ENCODE measurements at places on chromosomes 4 and X.

GRCh38 chr4:183244506-183244905 lies 75.6 kb downstream of the CLDN22 start:
- DNase-seq: no peak

- DNase-seq: no peak
These were observed 50.6 kb downstream of the PPARGC1A start for GRCh38 chr4:23839279-23839678.

DNA sequence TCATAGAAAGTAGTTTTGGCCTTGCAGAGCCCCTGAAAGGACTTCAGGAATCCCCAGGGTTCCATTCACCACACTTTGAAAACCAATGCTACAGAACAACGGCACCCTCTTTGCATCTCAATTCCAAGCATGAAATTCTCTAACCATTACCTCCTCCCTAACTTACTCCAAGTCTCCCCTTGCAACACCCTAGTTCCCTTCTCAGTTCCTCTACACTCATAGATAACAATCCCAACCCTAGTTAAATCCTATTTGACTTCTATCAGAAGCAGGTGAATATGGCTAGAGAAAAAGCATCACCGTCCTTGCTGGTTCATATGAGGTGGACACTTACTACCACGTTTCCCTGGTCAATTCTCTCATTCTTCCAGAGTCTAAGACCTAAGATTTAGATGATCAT lies 2.4 kb downstream of the RCHY1 start:
- no peak for DNase-seq

DNA sequence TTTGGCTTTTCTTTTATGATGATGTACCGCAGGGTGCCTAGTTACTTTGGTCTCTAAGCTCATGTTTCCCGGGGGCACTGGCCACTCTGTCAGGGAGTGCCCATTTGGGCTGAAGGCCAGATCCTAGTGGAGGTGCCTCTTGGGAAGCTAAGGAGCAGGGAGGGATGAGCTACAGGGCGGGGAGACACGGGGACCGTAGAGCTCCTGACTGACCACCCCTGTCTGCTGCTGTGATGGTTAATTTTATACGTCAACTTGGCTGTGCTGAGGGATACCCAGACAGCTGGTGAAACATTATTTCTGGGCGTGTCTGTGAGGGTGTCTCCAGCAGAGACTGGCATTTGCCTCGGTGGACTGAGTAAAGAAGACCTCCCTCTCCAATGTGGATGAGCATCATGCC lies 24.9 kb upstream of the CLDN24 start:
- DNase-seq: no peak

DNA sequence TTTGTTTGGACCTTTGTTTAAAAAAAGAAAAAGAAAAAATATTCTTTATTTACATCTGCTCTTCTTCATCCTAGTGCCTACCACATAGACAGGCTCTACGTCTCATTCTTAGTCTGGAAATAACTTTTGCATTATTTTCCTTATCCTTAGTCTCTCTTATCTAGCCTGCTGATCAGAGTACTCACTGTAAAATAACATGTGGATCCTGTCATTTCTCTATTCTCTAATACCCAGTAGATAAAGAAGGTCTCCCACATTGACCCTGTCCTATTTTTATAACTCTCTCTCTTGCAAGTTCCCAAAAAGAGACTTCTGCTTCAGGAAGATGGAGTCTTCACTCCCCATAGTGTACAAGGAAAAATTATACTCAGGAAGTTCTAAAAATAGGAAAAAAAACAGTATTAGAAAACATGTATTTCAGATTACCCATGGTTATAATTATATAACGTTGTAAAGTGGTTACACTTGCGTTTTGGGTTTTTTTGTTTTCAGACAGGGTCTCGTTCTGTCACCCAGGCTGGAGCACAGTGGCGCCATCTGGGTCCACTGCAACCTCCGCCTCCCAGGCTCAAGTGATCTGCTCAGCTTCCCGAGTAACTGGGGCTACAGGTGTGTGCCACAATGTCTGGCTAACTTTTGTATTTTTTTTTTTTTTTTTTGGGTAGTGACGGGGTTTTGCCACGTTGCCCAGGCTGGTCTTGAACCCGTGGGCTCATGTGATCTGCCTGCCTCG lies 23.8 kb downstream of the ZFX start:
- no peak for DNase-seq

GRCh38 chr4:8876982-8877779 lies 5.5 kb upstream of the HMX1 start:
- DNase-seq: no peak

DNA sequence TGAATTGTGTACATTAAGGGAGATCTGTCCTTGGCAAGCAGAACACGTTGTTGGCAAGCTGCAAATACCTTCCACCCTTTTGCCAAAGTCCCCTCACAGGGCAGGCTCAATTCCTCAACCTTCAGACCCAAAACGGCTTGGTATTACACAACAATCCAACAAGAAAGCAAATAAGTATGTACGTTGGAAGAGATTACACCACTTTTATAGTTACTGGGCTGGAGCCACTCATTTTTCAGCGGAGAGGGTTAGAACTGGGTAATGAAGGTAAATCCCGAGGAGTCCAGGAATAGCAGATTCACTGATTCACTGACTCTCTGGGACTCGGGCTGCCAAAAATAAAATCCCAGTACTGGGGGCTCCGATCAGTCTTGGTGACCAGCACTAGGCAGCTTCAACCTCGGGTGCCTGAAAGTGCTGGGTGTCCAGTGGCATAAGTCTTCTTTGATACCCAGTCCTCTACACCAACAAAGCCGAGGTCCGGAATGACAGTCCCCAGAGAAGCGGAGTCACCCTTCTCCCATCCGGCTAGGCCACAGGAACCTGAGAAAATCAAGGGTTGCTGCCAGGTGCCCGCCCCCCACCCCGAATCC lies 587 bp downstream of the TIMM8A start:
- DNase-seq: peak; percentile 17

GRCh38 chrX:53230116-53230515 lies 5.1 kb upstream of the KDM5C start:
- no peak for DNase-seq

- DNase-seq: no peak
These were observed 343.2 kb downstream of the SPRY1 start for GRCh38 chr4:123739806-123740205.

DNA sequence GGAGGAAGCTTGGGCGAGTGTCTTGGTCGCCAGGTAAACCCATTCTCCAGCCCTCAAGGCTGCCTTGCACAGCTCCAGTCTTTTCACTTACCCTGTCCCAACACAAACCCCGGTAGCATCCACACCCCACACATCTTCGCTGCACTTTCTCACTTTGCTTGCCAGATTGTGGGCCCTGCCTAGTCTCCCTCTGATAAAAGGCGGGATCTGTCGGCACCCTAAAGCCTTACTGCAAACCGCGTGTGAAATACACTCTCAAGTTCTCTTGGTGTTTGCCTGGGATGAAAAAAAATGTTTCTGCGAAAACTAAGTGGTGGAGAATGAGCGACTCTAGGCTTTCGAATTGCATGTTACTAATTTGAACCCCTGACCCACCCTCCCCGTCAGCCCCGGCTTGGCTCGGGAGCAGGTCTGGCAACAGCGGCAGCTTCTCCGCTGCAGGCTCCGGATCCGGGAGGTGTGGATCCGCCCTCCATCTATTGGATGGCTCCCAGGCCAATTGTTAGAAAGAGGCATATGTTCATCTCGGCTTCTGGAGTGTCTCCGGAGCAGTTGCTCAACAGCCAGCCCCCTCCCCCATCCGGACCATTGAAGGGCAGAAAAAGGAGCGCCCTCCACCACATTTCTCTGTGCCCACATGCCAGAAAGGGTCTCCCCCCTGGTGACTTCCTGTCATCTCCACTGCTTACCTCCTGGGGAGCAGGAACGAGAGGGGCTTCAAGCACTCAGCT lies 3.0 kb upstream of the CITED1 start:
- DNase-seq: peak; percentile 65
